ENCODE measurements at places on chromosomes 1 and 21. TPM values are rescaled to one million over a fixed set of nuclear protein-coding genes. Genes with fewer than 3 reads are reported as not detected.

TMEM269 gene
- not detected for total RNA-seq

CELA3B gene
- total RNA-seq: not detected

DNA sequence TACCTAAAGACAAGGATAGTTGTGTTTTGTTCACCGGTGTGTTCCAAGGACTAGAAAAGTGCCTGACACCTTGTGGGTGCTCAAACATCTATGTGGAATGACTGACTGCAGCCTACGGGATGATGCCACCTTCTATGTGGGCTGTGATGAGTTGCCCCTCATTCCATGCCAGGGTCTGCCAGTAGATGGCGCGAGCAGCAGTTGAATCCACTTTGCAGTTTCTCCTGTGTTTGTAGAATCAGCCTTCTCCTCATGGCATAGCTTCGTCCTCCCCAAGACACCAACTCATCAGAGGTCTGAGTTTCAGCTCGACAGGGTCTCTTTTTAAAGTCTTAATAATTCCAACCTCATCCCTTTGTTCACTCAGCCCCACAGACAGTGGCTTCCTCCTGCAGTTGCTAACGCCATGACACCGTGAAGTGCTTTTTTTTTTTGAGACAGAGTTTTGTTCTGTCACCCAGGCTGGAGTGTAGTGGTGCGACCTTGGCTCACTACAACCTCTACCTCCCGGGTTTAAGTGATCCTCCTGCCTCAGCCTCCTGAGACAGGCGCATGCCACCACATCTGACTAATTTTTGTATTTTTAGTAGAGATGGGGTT, 133.7 kb downstream of the CAPN8 start:
- DNase-seq: no peak

DNA sequence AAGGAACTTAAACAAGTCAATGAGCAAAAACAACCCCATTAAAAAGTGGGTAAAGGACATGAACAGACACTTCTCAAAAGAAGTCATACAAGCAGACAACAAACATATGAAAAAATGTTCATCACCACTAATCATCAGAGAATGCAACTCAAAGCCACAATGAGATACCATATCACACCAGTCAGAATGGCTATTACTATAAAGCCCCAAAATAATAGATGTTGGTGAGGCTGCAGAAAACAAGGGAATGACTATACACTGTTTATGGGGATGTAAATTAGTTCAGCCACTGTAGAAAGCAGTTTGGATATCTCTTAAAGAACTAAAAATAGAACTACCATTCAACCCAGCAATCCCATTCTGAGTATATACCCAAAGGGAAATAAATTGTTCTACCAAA, 51.2 kb downstream of the MRPL39 start:
- no peak for DNase-seq

DNA sequence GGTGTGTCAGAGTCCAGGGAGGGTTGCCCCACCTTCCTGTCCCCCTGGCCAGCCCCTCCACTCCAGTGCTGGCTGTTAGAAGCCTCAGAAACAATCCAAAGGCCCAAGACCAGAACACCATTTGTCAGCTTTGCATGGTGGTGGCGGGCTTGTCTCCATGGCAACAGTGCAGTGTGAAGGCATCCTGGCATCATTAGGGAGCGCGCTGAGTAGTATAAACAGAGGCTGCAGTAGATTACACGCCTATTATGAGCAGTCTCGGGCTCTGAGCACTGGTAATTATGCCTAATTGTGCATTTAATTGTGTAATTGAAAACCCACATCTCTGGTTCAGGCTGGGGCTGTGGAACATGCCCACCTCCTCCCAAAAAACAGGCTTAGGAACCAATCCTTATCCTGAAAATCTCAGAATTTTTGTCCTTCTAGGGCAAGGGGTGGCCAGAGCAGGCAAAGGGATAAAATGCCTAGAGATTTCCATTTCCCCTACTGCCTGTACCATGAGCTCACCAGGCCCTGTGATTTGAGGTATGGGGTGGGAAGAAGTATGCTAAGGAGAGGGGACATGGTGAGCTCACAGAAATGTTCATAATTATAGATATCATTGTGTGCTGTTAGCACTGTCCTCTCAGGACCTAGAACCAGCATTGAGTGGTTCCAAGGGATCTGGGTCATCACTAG, 11.7 kb downstream of the NKAIN1 start:
- no peak for DNase-seq

DNA sequence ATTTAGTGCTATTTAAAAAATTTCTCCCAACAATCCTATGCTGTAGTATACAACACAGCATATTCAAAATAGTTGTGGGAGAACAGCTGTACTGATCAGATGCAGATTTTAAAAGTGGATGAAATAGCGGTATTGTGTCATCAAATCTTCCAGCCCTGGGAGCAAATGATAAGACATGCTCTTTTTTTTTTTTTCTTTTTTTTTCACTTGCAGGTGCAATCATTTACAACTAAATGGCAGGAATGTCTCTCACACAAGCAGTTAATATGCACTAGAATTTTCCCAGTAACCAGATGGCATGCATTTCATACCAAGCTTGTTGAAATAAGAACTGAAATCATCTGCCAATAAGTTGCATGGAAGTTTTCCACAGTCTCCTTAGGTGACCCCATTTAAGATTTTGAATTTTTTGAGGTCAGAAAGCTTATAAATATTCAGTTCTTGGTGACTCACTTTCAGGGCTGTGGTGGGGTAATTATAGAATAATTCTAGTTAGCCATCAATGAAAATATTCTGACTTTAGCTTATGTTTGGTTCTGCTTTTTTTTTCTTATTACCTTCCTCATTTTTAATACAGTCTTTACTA, 623.9 kb upstream of the NR5A2 start:
- no peak for DNase-seq

DNA sequence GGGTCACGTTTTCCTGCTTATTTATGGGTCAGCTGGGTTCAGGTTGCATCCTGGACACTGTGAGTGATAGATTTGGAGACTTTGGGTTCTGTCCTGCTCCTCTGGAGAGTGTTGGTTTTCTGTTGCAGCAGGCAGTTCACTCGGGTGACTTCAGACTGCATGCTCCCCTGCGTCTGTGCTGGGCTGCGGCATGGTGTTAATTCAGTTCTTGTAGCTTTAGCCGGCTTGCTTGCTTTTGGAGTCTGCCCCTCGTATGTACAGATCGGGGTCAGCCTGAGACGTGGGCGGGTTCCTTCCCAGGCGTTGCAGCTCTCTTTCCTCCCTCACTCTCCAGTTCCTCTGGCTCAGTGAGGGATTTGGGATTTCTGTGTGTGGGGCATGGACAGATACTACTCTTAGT, 38.0 kb downstream of the PCNT start:
- no peak for DNase-seq

GRCh38 chr21:45982092-45982757, 655 bp downstream of the COL6A1 start:
- no peak for DNase-seq

- no peak for DNase-seq
These were observed 65.4 kb downstream of the LUZP1 start for GRCh38 chr1:23103001-23103889.

Measured in urinary bladder (tissue), 4 donors.